ENCODE measurements at places on chromosomes 11 and 22.

DNA sequence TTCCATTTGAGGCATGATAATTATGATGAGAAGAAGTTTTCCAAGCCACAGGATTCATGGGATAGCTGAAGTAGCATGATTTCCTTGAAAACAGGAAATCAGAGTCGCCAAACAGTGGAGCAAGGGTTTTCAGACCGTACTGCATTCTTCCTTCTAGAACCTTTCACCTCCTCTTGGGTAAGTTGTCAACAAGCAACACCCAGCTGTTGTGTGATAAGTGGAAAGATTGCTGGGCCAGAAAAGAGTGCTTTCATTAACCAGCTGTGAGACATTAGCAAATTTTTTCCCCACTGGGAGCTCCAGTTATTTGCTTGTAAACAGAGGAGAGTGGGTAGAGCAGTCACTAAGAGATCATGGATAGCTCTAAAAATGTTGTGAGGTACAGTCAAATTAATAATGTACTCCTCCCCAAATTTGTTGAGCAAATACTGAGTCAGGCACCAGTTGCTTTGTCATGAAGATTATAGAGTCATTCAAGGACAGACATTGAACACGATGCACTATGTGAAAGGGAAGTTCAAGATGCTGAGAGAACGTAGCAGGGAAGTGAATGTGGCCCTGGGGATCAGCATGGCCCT lies 11.7 kb upstream of the MPEG1 start:
- DNase-seq = no peak

- no peak for DNase-seq
Measured at GRCh38 chr11:10785146-10785474, 23.6 kb downstream of the EIF4G2 start.

- no peak for DNase-seq
Measured at GRCh38 chr22:17880468-17880867, 106.2 kb upstream of the BID start.

DNA sequence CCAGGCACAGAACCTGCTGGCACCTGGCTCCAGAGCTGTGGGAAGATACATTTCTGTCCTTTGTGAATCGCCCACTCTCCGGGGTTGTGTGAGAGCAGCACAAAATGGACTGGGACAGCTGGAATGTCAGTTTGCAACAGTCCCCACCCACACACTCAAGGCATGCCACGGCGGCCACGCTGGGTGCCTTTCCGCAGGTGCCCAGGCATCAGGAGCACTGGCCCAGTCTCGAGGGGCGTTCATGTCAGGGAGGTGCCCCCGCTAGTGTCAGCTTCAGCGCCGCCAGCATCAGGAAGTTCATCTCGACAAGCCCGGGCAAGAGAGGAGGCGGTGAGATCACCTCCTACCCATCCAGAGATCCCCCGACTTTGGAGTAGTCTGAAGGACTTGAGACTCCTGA lies 2.1 kb downstream of the TP53AIP1 start:
- no peak for DNase-seq

DNA sequence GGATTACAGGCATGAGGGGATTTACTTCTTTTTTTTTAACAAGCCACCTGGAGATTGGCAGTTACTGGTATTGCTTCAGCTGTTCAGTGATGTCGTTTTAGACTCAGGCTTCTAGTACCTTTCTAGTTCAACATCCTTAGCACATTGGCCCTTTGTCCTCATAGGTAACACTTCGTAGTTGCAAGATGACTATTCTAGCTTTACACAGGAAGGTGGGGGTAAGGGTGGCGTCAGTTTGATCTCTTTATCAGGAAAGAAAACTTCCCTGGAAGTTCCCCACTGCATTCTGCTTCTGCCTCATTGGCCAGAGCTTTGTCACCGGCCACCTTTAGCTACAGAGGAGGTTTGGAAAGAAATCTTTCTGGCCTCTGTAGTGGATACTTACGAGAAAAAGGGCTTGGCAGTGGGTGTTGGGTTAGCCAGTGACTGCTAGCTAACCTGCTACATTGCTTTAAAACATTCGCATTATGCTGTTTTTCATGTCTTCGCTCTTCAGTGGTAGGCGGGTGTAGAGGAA lies 40.7 kb downstream of the SFI1 start:
- no peak for DNase-seq

- DNase-seq = no peak
Measured at GRCh38 chr11:34890089-34890488, 26.1 kb downstream of the APIP start.

- no peak for DNase-seq
Measured at GRCh38 chr11:26960281-26960680, 33.6 kb upstream of the FIBIN start.

DNA sequence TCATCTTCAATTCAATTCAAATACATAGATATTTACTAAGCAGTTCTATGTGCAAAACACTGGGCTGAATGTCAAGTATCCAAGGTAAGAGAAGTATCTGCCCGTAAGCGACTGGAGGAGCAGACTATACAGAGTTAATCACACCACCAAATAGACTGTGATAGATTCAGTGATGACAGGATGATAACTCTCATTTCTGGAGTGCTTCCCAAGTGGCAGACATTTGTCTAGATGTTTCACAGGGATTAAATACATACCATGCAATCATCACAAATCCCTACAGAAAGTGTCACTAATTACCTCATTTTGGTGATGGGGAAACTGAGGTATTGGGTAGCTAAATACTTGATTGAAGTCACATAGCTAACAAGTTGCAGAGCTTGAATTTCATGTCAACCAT lies 508.7 kb upstream of the TENM4 start:
- DNase-seq = no peak

- no peak for DNase-seq
Measured at GRCh38 chr11:70470127-70470526, 71.8 kb downstream of the CTTN start.

- DNase-seq = no peak
Measured at GRCh38 chr11:104329078-104329665, 165.2 kb upstream of the PDGFD start.

DNA sequence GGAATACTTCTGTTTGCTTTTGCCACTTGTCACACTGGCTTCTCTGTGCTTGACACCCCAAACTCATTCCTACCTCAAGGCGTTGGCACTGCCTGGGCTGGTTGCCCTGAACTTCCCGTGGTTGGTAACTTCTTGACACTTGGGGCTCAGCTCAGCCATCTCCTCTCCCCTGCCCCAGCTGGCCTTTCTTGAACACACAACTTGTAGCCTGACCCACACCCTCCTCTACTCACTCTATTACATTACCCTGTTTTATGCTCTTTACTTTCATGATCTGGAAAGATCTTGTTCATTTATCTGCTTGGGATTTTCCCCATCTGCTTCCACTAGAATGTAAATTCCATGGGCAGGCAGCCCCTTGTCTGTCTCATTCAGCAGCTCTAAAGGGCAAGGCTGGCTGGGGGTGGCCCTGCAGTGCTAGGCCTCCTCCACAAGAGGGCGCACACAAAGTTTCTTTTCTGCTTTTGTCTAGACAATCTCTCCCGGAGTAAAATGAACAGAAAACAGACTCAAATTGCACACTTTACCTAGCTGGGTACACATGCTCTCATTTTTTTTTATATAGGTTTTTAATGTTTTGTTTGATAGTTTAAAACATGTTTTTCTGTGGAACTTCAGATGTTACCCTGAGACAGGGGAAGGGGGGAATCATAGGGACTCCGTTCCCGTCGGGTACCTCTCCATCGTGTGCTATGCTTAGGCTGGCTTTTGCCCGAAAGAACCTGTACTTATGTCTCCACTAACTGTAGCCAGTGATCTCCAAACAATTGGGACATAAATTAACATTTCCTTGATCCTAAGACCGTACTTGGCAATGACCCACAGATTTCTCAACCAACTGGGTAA lies 16.4 kb upstream of the MRGPRX2 start:
- peak; percentile 47 for DNase-seq

DNA sequence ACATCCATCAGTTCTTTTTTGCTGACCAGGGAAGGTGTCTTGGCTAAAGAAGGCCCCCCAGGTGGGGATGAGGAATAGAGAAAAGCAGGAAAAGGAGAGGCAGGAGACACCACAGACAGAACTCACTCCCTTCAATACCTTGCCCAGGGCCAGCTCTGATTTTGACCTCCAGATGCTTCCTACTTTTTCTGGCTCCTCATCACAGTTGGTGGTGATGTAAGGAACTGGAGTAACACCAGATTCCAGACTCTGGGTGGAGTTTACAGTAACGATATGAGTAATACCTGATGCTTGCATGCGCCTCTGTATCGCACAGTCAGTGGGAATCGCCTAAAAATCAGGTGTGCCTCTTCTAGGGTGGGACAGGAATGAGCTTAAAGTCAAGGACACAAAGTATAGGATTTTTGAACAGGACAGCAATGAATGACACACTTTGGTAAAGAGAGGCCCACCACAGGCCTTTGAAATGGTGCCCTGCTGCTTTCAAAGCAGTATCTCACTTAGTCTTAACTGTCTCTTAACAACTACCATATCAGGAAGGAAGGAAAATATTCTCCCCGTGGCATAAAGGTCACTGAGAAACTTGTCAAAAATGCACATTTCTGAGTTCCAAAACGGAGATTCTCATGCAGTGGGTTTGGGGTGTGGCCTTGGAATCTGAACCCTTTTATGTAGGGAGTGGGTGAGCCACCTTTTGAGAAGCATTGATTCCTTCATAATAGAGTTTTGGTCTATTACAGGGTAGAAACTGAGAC lies 140.8 kb downstream of the SNX19 start:
- no peak for DNase-seq

- DNase-seq = no peak
Measured at GRCh38 chr11:78290293-78291176, 101.8 kb downstream of the USP35 start.

GRCh38 chr22:19317865-19318264 lies 26.3 kb upstream of the CLTCL1 start:
- DNase-seq = no peak

- DNase-seq = no peak
Measured at GRCh38 chr11:131614631-131615030, 244.2 kb downstream of the NTM start.

DNA sequence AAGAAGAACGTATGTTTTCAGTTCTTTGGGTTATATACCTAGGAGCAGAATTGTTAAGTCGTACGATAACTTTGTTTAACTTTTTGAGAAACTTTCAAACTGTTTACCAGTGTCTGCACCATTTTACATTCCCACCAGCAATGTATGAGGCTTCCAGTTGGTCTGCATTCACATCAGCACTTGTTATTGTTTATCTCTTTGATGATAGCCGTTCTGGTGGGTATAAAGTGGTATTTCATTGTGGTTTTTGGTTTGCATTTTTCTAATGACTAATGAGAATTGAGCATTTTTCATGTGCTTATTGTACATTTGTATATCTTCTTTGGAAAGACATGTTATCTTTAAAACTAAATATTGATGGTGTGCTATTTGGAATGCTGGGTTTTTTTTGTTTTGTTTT lies 59.8 kb downstream of the KDM2A start:
- no peak for DNase-seq
